Pancreas (tissue), 10 donors: ENCODE measurements at places on chromosomes 3 and 15. TPM values are rescaled to one million over a fixed set of nuclear protein-coding genes. Genes with fewer than 3 reads are reported as not detected.
A peak's percentile ranks its signal among the peaks of the same experiment; 100 is the strongest.

GRCh38 chr3:151052346-151052745, 33.1 kb upstream of the MED12L start:
- DNase-seq: no peak

DNA sequence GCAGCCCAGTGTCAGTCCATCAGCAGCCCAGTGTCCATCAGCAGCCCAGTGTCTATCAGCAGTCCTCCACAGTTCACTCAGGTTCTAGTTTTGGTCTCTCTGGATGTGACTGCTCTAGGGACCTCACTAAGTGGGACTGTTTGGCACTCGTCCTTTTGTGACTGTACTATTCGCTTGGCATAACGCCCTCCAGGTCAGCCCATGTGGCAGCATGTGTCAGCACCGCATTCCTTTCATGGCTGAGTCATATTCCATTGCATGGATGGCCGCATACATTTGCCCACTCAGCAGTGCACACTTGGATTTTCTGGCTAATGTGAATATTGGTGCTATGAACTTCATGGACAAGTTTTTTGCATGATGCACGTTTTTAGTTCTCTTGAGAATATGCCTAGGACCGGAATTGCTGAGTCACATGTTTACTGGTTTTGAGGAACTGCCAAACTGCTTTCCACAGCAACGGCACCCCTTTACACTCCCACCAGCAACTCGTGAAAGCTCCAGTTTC, 16.4 kb downstream of the CHST13 start:
- no peak for DNase-seq

- DNase-seq: peak; percentile 35
Measured at GRCh38 chr3:185959609-185960521, 22.1 kb upstream of the TRA2B start.

DNA sequence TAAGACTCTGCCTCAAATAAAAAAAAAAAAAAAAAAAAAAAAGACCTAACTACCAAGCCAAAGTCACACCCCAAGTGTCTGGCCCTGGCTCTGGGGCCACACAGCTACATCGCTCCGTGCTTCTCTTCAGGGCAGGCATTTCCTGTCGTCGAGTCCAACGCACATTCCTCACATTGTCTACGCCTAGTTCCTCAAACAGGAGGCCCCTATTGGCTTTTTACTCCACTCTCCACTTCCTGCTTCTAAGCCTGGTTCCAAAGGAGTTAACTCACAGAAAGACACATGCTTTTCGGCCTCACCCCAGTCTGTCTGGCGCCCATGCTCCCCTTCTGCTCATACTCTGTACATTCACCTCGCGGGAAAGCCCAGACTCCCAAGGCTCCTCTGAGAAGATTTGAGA, 28.8 kb downstream of the KNG1 start:
- DNase-seq: peak; percentile 23

CEMIP gene
- 0.12 TPM for total RNA-seq

ACTC1 gene
- total RNA-seq: 0.29 TPM
